ENCODE measurements at places on chromosomes 7 and 10.

DNA sequence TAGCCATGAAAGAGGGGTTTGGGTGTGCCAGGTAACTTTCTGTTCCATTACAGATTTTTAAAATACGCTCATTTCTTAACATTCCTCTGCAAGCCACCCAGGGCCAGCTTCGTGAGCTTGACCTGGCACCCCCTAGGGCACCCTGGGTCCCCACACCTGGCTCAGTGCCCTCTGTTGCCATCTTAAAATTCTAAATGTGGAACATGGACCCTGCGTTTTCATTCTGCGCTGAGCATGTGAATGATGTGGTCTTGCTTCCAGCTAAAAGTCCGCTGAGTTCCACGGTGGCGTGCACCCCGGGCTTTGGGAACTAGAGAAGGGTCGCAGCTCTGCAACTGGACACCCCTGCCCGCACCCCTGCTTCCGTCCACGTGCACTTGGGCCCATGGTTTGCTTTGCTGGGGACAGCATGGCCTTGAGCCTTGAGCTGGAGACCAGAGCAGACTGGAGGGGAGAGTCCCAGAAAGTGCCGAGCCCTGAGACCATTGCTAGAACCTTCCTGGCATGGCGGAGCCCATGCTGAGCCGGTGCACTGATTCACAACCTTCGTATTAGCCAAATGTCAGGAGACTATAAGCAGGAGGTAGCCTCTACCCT lies 91.1 kb downstream of the RGS10 start:
- DNase-seq: no peak

- DNase-seq: no peak
These were observed 94.2 kb downstream of the POLL start for GRCh38 chr10:101493782-101494281.

DNA sequence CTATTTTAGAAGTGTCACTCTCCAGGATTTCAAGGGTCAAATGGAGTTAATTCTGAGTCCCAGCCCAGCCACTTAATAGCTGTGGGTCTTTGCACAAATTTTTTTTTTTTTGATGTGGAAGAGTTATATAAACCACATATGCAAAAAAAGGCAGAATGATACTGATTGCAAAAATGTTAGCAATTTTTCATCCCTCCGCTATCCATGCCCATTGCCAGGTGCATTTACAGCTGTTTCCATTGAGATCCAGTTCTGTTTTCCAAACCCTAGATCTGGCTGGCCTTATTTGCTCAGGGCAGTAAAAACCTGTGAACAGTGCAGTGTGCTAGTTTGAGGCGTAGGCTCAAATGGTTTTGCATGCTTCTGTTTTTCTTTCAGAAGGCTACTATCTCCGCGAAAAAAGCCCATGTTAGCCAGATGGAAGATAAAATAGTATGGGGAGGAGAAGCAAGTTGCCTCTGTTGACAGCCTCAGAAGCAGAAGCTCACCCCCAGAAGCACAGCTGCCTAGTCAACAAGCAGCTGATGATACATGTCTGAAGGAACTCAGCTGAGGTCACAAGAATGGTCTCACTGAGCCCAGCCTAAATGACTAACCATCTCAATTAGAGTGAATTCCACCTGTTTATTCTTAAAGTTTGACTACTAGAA lies 997 bp upstream of the ZNF138 start:
- no peak for DNase-seq

DNA sequence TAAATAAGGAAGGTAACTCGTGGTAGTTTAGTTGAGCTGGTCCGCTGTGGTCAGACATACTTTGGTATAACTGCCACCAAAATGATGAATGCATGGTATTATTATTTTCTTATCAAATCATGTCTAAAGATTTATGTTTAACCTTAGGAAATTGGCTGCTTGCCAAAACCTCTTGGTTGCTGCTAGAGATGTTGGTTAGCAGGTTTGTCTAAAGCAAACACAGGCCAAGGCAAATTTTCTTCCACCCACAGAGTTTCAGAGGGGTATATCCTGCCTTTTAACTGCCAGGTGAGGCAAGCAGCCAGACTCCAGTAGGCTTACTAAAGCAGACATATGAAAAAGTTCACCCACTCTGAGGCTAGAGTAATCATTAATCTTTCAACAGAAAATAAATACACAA lies 101.4 kb downstream of the SEMA3E start:
- DNase-seq: peak; percentile 77

DNA sequence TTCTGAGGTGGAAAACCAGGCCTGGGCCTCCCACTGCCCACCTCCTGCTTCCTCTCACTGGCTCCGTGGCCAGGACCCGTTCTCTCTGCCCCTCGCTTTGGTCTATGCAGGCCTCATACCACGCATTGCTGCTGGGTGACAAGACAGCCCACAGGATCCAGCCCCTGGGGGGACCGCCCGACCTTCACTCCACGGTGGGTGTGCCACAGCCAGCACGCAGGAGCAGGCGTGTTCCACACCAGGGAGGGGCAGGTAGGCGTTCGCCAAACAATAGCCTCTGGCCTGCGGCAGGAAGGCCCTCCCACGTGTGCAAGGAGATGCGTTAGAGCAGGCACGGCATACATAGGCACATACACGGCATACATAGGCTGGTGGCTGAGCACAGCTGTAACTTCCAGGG lies 233.4 kb downstream of the WDR37 start:
- DNase-seq: no peak

GRCh38 chr10:33335801-33336581 lies 1.5 kb upstream of the NRP1 start:
- DNase-seq: no peak

DNA sequence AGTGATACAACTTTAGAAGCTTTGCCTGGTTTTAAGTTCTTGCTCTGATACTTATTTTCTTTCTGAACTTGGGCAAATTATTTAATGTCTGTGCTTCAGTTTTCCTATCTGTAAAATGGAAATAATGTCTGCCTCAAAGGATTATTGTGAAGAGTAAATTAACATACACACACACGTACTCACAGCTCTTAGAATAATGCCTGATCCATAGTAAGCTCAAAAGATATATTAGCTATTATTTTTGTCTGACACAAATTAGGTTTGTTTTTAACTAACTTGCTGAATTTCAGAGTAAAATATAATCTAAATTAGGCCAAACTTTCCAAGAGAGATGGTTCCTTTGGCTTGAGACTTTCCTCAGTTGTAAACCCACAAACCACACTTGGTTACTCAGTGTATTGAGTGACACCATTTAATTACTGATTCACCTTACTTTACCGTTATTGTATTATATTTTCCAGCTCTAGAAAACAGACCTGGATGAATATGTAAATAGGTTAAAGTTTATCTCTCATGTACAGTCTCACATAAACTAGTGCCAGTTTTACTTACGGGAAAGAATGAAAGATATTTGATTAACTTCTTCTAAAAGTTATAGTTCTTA lies 50.4 kb downstream of the VTI1A start:
- no peak for DNase-seq

DNA sequence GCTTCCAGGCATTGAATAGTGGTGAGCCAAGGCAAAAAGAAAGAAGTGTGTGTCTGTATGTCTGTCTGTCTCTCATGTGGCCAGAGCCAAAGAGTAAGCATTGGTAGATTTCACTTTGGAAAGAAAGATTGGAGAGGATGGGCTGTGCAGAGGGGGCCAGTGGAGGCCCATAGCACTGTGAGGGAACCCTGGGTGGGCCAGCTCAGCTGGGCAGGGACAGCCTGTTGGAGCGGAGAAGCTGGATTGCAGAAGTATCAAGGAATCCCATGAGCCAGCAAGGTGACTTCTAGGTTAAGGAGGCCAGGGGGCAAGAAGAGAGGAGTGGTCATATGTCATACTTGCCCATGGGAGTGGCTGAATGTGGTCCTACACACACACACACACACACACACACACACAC lies 1.5 kb upstream of the GRID1 start:
- DNase-seq: no peak

DNA sequence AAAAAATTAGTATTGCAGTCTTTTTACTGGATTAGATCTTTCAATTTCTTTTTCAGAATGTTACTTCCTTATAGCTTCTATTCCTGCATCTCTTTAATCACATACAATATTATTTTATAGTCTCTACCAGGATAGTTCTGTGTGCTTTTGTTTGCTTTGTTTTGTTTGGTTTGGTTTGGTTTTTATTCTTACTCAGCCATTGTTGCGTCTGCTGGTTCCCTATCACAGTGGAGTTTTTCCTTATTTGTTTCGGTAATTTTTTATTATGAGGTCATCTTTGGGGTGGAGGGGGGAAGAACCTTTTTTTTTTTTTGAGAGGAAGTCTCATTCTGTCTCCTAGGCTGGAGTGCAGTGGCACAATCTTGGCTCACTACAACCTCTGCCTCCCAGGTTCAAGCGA lies 9.0 kb upstream of the BAIAP2L1 start:
- no peak for DNase-seq

DNA sequence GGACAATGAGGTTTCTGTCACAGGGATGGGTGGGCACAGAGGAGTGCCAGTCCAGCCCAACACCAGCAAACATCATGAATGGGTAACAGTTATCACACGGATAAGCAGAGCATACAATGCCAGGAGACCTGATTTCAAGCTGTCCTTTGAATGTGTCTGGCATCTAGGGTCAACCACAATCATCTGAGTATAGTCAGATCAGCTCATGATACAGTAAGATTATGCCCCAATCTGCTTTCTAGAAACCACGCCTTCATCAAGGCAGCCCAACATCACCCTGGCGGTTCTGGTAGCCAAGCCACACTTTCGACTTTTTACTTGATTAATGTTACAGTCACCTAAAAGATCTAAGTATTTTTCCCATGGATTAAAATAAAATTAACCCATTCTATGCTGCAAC lies 10.5 kb downstream of the FAM171A1 start:
- no peak for DNase-seq

- DNase-seq: no peak
These were observed 37.8 kb upstream of the EN2 start for GRCh38 chr7:155420116-155420515.

DNA sequence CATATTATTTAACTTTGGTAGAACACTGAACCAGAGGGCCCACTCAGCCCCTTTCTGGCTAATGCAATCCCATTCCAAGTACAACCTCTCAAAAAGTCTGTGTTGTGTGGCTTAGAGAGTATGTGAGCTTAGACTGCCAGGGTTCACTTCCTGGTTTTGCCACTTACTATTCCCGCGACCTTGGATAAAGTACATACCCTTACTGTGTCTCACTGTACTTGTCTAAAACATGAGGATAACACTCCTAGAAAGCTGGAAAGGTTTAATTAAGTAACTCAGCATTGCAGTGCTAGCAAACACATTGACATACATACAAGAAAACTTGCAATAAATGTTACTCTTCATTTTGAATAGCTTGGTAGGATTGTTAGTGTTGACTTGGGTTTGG lies 215.8 kb downstream of the CHCHD3 start:
- DNase-seq: no peak

DNA sequence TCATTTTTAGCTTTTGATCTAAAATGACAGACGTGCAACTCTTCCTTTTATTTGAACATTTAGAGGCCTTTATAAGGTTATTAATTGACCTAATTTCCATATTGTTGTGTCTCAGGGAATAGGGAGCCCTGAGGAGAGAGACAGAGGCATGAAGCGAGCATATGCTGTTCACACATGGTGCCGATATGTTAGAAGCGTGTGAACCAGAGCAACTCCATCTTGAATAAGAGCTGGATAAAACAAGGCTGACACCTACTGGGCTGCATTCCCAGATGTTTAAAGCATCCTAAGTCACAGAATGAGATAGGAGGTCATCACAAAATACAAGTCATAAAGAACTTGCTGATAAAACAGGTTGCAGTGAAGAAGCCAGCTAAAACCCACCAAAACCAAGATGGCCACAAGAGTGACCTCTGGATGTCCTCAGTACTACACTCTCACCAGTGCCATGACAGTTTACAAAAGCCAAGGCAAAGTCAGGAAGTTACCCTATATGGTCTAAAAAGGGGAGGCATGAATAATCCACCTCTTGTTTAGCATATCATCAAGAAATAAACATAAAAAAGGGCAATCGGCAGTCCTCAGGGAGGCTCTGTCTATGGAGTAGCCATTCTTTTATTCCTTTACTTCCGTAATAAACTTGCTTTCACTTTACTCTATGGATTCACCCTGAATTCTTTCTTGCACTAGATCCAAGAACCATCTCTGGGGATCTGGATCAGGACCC lies 80.1 kb downstream of the SEC61G start:
- DNase-seq: no peak

- no peak for DNase-seq
These were observed 61.5 kb downstream of the HELLS start for GRCh38 chr10:94607111-94607510.

- peak; percentile 45 for DNase-seq
These were observed 47.8 kb downstream of the CPEB3 start for GRCh38 chr10:92242910-92243671.

- no peak for DNase-seq
These were observed 32.5 kb downstream of the MTERF1 start for GRCh38 chr7:91847876-91848588.

GRCh38 chr7:13742811-13743210 lies 246.7 kb downstream of the ETV1 start:
- DNase-seq: no peak

- DNase-seq: no peak
These were observed 48.8 kb downstream of the SEMA3C start for GRCh38 chr7:80869821-80870751.

GRCh38 chr10:48608976-48609375 lies 4.1 kb upstream of the ARHGAP22 start:
- no peak for DNase-seq

- no peak for DNase-seq
These were observed 10.1 kb upstream of the EGR2 start for GRCh38 chr10:62826273-62826672.

GRCh38 chr7:117803476-117803875 lies 69.8 kb downstream of the CTTNBP2 start:
- no peak for DNase-seq

DNA sequence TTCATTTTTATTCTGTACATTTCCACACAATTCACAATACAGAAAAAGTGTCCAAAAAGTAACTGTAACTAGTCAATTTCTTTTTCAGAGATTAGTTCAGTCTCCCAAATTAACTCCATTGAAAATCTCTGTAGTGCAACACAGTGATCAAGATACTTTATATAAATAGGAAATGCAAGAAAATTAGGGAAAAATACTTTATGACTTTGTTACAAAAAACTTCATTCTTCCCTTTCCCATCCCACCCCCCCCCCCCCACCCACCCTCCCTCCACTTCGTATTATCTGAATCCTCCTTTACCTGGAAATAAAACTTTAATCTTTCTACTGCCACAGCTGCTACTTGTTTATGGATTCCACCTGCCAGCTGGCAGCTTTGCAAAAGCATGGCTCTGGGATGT lies 37.5 kb upstream of the PTN start:
- no peak for DNase-seq

DNA sequence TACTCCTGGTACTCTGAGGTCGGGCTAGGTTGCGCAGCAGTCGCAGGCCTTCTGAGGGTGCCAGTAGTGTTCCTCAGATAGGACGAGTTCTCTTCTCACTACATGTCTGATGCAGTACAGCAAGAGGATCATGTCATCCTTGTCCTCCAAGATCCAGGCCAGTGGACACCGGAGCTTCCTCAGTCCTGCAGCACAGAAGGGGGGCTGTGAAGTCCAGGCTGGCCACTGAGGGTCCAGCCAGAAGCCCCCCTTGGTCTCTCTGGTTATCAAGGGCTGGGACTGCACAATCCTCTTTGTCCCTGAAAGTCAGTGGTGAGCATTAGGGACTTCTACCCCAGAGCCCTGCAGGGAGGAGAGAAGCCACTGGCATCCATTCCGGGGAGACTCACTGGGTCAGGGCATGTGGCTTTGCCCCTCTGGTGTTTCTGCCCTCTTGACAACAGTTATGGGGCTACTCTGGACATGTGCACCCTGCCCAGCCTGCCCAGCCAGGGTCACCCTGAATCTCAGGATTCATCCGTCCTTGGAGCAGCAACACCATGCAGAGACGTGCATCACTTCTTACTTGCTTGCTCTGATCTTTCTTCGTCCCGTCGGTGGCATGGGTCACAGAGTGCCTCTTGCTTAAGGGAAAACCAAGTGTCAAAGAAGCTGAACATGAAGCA lies 125.7 kb downstream of the ADCY1 start:
- no peak for DNase-seq
